Stimulated activated CD8-positive, alpha-beta memory T cell treated with anti-CD3 and anti-CD28 coated beads, Interleukin-4, amount 100 ng/mL, for 4 hours (primary cell): ENCODE measurements at places on chromosomes 2 and 18.

- DNase-seq = no peak
These were observed 42.7 kb downstream of the EPHA4 start for GRCh38 chr2:221529177-221529942.

DNA sequence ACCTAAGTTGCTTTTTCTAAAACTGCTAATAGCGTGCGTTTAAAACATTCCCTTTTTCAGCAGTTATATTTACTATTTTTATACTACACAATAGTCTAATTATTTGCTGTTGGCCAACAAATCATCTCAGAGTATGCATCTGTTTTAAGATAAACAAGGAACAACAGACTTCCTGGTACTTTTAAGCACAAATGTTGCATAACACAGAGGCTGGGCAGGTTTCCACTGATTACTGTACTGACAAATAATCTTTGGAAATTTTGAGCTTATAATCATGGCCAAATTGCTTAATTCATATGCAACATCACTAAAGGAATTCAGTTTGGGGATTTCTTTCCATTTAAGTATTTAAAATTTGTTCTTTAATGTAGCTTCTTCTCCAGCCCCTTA lies 737.4 kb upstream of the SALL3 start:
- no peak for DNase-seq

DNA sequence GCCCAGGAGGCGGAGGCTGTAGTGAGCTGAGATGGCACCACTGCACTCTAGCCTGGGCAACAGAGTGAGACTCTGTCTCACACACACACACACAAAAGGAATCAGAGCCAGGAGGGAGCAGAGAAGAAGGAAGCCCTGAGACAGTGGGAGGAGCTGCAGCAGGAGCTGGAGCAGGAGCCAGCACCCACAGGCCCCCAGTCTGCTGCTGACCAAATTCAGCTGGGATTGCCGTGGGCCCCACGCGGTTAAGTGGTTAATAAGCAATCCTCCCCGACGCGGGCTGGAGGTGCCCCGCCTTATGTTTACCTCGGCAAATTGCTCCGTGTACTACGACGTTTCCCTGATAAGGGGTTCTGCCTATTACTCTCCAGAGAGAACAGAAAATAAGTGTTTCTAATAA lies 265.3 kb downstream of the TWIST2 start:
- DNase-seq = no peak

- DNase-seq = no peak
These were observed 339.0 kb downstream of the EIPR1 start for GRCh38 chr2:3038636-3039035.

GRCh38 chr18:75408554-75409506 lies 18.7 kb downstream of the SMIM21 start:
- no peak for DNase-seq

- no peak for DNase-seq
These were observed 17.2 kb upstream of the MLPH start for GRCh38 chr2:237469849-237470248.

DNA sequence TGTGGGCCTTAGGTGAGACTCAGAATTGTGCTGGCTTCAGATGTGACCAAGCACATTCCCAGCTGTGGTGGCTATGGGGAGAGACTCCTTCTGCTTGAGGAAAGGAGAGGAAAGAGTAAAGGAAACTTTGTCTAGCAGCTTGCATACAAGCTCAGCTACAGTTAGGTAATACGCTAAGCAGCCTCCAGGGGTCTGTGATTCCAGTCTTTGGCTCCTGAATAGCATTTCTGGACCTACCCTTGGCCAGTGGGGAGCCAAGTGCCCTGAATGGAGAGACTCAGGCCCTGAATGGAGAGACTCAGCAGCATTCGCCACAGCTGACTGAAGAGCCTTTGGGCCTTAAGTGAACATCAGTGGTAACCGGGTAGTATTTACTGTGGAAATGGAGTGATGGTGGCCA lies 227.4 kb upstream of the CDH7 start:
- no peak for DNase-seq

DNA sequence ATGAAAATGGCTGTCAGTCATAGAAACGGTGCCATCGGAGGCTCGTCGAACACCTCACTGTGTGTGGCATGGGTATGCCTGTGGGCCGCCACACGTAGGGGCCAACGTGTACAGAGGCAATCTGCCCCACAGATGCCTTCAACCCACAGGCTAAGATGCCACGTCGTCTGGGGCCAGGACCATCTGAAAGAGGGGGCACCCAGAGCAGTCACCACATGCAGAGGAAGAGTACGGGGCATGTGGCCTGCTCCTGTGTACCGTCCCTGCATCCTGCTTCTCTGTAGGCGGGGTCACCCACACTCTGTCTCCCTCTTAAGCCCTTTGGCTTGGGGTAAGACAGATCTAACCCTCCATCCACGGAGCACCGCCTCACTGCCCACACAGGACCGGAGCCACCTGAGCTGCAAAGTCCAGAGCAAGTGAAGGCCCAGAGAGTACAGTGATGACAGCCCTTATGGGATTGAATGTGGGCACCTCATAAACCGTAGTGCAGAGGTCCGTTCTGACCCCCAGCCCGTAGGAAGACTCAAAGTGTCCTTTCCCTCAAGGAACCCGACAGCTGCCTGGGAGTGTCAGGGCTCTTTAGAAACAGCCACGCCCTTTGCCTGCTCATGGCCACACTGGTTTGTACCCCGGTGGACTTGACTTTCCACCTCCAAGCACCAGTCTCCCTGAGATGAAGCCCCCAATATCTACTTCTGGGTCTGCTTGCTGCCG lies 66.2 kb downstream of the TWIST2 start:
- DNase-seq = no peak

DNA sequence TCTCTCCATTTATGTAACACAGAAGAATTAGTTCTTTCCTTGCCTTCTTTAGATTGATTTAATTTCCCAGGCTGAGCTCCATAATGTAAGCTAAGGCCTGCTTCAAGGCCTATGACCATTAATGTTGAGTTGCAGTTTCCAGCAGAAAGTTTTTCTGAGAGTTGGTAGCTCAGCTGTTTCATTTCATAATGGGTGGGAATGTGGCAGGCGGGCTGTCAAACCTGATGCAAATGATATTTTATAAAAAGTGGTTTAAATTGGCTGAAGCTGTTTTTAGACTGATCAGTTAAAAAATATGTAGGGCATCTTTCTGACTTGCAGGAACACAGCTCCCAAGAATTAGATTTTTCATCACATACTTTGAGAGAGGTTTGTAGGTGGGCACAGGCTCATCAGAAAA lies 40.4 kb upstream of the FSHR start:
- no peak for DNase-seq

GRCh38 chr2:23375448-23375847 lies 9.5 kb upstream of the KLHL29 start:
- no peak for DNase-seq

DNA sequence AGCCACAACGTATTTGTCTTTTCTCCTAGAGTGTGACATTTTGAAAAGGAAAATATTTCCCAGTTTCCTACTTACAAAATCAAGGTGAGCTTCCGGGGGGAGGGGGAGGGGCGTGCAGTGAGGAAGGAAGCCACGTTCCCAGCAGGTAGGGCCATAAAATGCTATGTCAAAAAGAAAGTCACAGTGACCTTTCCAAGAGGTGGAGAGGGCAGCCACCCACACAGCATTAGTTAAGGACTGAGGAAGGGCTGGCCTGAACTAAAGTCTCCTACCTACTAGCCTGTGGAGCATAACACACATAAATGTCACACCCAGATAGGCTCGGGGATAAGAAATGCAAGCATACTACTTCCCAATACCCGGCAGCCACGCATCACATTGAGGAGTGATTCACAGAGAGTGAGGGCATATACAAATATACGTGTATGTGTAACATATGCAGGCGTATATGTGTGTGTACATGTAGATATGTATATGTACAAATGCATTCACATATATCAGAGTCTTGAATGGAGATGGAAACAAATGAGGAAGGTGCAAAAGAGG lies 191.1 kb downstream of the STK39 start:
- no peak for DNase-seq

DNA sequence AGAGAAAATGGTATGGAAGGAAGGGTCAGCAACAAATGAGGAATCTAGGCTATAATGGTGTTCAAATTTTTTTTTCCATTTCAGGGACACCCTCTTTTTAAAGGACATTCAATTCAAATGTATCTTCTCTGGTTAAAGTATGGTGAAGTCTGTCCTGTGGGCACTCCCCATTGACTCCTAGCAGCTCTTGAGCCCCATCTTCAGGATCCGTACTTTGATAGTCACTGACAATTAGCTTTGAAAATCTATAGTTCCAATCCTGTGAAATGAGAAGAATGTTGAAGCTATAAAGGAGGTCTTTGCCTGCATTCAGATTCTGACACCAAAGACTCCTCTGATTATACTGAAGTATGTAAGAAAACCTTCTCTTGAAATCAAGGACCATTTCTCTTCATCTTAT lies 43.3 kb downstream of the KCNH7 start:
- DNase-seq = no peak

DNA sequence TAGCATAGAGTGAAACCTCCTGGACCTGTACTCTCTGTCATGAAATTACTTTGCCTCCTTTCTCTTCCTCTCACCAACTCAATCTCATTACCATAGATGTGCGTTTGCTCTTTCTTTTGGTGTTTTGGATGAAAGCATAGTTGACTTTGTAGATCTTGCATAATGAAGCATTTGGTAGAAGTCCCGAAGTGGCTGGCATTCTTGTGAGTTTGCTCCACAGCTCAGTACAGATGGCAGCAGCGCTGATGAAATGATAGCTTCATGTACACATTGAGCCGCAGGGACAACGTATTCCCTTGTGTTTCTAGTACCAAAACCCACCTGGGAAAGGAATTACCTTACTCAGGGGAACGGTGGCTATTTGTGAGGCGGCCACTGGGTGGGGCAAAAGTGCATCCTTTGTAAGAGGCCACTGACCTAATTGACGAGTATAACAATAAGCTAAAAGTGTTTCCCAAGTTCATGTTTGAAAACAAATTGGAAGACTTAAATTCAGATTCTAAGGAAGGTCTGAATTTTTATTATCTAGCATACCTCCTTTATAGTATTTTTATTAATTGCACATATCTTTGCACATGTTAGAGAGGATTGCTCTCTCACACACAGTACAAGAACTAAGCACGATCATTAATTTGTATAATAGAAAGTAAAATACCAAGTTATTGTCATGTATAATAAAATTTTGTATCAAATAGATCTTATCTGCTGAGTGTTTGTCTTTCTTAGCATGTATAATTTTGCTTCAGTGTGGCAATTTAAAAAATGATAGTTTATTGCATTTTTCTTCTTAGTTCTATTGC lies 25.4 kb upstream of the CDH7 start:
- no peak for DNase-seq

GRCh38 chr2:225457482-225457881 lies 58.0 kb downstream of the NYAP2 start:
- DNase-seq = no peak

GRCh38 chr2:4269885-4270284 lies 566.5 kb downstream of the DCDC2C start:
- no peak for DNase-seq

- DNase-seq = no peak
These were observed 6.1 kb downstream of the LBH start for GRCh38 chr2:30237239-30237965.

- DNase-seq = no peak
These were observed 20.8 kb downstream of the RASGRP3 start for GRCh38 chr2:33497221-33497650.

DNA sequence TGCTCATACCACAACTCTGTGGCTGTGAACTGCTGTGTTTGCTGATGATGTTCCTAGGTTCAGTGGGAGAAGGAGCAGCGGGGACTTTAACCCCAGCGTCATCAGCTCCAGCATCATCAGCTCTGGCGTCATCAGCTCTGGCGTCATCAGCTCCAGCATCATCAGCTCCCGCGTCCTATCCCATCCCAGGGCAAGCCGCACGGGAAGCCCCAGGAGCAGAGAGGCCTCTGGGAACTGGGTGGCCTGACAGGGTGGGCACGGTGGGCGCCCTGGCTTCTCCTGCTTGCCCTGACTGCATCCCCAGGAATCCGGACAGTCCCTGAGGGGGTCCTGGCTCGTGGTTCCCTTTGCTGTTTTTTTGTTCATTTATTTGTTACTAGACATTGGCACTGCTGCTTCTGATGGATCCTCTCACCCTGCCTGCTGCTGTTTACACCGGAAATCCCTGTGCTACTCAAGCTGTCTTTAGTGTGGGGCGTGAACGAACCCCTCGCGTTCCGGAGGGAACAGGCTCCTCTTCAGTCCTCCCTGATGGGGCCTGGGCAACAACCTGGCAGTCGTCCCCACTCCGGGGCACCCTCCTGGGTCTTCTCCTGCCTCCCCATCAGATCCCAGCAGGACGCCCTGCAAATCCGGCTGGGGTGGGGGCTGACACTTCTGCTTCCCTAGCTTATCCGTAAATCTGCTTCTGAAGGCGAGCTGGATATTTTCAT lies 67.1 kb upstream of the PXDN start:
- DNase-seq = no peak

DNA sequence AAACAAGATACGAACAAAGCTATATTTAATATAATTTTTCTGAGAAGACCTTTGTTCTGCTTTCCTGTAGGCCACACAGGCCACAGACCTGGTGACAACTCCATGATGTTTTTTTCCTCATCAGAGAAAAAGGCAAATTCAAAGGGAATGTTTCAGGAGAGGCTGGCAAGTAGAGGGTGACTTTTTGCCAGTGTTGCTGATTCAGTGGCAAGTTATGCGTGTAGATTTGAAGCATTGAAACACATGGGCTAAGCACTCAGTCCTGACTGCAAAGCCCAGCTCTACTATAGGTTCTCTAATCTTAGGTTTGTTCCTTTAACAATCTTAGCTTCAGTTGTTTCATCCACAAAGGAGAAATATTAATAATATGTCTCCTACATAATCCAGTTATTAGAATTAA lies 499.8 kb downstream of the SUCLG1 start:
- DNase-seq = no peak

- DNase-seq = no peak
These were observed 1.1 kb downstream of the COBLL1 start for GRCh38 chr2:164840458-164840929.

DNA sequence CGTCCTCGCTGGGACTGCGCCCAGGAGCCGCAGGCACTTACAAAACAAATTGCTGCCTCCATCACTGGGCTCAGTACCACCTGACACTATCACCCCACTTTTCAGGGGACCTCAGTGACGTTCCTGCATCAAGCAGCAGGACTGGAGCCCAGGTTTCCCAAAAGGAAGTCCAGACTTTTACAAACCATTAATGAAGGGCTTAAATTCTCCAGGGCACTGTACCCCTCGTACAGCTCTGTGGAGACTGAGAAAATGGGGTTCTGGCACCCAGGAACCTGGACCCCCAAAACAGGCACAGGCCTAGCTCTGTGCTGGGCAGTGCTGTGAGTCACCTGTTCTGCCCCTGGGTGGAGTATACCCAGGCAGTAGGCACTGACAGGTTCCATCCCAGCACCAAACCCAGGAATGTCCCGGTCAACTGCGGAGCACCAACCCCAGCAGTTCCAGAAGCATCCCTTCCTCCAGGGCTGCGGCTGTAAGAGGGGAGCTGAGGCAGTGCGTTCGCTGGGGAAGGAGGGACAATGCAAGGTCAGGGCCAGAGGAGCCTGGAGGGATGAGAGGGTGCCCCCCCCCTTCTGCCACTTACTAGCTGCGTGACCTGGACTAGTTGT lies 24.6 kb upstream of the NOTO start:
- DNase-seq = no peak

DNA sequence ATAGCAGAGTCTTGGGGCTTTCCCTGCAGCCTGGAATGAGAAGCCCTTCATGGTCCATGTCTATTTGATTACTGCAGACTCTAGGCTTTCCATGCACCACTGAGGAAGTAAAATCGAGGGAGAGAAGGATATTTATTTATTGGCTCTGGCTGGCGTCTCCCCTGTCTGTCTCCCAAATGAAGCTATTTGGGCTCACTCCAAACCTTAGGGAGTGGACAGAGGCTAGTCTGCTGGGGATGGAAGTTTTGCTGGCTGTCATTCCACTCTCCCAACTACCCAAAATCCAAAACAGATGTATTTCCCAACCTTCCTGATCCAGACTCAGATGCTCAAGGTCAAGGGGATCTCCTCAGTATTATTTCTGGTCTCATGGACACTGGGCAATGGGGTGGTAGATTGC lies 33.7 kb downstream of the TMEM17 start:
- DNase-seq = no peak
